Muscle of arm (tissue), 14 donors: ENCODE measurements at places on chromosomes 3 and 15. TPM values are rescaled to one million over a fixed set of nuclear protein-coding genes. Genes with fewer than 3 reads are reported as not detected.
A peak's percentile ranks its signal among the peaks of the same experiment; 100 is the strongest.

DNA sequence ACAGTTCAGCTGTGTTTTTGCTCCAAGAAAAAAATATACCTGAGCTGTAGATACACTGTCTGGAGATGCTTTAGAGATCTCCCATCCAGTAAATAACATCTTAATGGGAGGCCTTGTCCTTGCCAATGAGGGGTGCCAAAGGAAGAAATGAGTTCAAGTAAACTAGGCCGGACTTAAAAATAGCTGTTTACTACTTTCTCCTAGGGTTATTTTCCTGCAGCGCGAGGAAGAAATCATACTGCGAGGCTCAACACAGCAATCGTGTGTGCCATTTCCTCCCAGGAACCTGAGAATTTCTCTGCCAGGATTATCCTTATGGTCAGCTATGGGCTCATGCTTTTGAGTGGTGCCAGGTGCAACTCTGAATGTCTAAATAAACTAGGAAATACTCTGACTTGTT, 71.9 kb downstream of the CMTM8 start:
- DNase-seq = no peak

Gene MYO5C
- 6.3 TPM for polyA plus RNA-seq

Gene ARRDC4
- polyA plus RNA-seq = 19.6 TPM

DNA sequence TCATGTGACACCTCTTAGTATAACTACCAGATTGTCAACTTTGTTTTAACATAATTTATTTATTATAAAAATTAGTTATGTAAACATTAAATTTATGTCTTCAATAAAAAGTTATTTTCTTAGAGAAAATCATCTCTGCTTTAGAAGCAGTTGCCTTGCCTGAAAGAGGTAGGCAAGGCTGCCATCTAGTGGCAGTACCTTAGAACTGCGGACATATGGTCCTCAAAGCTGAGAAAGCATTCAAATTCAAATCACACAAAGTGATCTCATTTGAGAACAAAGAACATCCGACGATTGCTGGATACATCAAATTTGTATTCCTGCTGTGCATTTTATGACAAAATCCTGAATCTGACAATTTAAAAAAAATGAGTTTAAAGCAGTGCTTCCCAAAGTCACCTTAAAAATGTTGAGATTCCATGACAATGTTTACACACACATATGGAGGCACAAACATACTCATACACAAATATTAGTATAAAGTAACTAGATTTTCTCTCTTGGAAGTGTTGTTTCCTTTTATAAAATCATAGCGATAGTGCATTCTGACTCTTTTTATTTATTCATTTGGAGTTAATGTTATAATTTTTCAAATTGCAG, 617.4 kb downstream of the CADM2 start:
- DNase-seq = peak; percentile 66

- peak; percentile 58 for DNase-seq
These were observed 756 bp downstream of the CLPX start for GRCh38 chr15:65184305-65184867.

Gene ARL14
- polyA plus RNA-seq = not detected

Gene AGTR1
- polyA plus RNA-seq = not detected

DNA sequence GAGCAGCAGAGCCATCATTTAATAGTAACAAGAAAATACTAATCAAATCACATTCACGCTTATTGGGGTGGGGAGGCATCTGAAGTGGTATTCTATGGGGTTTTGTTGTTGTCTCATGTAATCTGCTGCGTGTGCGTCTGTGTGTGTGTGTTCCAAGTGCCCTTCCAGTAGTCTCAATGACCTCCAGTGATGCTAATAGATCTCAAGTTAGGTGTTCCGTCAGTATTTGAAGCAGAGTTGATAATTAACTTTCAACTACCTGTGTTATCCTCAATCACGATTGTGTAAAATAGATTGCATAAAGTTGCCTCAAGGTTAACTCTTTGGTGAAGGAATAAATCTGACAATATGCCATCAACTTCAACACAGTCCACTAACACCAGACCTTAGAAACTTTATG, 375.0 kb downstream of the MECOM start:
- no peak for DNase-seq

DNA sequence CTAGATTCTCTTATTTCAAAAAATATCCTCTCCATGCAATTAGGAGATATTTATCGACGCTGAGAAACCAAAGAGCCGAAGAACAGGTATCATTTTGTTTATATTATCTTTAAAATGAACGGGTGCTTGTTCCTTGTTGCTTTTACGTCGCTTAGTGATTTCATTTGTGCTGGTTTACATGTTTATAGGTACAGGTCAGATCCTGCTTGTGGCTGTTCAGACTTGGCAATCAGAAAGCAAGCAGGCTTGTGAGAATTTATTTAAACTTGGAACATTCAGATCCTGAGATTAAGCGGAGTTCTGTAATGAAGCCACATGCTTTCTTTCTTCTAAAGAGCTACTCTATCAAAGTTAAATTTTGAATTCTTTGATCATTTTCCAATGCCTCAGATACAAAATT, 43.0 kb upstream of the ATP2C1 start:
- DNase-seq = no peak

GRCh38 chr3:141553055-141553454, 66.2 kb downstream of the RASA2 start:
- DNase-seq = no peak

DNA sequence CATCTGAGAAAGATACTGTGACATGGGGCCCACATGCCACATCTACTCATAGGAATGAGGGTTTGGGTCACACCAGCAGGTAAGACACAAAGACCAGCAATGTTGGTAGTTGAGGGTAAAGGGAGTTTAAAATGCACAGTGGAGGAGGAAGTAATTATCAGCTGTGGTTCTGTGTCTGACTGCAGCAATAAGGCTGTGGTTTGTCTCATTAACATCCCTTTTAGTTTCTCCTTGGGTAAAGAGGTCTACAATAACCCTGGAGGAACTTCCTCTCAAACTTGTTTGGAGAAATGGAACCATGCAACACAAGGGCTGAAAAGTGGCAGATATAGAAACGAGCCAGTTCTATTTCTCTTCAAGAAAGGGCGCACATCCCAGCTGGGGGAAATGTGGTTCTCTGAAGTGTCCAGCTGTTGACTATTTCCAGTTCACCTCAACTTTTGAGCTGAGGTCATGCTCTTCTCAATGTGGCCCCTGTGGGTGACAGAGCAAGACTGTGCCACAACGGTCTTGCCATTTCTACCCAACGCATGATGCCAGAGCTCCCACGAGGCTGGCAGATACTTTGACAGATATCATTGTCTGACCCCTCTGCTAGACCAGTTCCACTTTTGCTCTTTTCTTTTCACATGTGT, 234.3 kb downstream of the SQOR start:
- DNase-seq = no peak

DNA sequence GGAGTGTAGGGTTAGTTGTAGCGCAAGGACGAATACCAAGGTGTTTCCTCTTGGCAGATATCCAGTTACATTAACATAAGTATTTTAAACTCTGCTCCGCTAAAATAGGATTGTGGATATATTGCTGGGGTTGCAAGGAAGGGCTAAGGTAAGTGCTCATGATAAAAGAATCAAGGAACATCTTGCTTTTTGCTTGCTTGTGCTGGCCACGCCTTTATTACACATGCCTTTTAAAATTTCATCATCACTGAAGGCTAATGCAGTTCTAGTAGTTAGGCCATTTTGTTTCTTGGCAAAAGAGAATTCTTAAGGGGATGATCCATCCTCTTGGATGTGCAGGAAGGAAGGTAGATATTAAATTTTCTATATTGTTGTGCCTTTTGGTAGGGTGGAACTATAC, 415.6 kb upstream of the TPM1 start:
- no peak for DNase-seq

GRCh38 chr15:31306426-31307269, 20.0 kb upstream of the KLF13 start:
- no peak for DNase-seq

GRCh38 chr3:177820683-177821316, 623.5 kb upstream of the TBL1XR1 start:
- DNase-seq = no peak

Gene TICRR
- 9.6 TPM for polyA plus RNA-seq

DNA sequence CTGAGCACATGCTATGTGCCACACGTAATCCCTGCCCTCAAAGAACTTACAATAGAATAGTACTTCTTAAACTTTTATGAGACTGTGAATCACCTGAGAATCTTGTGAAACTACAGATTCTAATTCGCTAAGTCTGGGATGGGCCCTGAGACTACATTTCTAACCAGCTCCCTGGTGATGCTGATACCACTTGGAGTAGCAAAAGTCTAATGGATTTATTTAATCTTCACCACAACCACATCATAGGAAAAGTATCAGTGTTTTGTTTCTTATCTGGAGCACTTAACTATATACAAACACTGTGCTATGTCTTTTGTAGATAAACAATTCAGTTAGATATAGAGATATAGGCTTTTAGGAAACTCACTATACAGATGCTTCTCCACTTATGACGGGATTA, 23.8 kb upstream of the TCF12 start:
- DNase-seq = no peak

Gene CD276
- 128 TPM for polyA plus RNA-seq

DNA sequence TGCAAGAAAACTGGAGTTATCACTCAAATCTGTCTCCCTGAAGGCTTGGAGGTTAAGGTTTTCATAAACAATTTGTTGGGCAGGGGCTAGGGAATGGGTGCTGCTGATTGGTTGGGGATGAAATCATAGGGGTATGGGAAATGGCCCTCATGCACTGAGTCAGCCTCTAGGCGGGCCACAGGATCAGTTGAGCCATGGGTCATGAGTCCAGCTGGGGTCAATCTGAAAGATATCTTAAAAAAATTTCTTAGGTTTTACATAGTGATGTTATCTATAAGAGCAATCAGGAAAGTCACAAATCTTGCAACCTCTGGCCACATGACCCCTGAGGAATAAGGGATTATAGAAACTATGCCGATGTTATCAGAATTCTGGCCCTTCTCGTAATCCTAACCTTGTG, 491.7 kb downstream of the ZIC1 start:
- DNase-seq = no peak

Gene ZNF660
- polyA plus RNA-seq = 4.8 TPM

GRCh38 chr3:127422663-127423375, 135.0 kb upstream of the PRR20G start:
- DNase-seq = no peak

DNA sequence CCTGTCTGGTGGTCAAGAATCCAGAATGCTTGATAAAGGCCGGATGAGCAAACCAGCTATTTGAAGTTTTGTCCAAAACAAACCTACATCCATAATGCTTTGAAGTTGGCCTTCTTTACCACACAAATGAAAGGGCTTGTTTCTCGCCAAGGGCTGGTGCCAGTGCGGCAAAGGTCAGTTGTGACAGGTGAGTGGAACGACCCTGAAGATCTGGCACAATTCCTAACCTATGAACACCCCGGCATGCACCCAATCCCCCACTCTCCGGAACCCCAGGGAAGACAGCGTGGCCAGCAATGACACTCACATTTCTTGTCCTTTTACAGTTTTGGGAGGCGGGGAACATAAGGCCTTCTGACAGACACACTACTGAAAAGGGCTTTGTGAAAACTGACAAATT, 90.6 kb downstream of the ATP10A start:
- DNase-seq = no peak

GRCh38 chr15:99143242-99143641, 38.4 kb downstream of the SYNM start:
- DNase-seq = no peak

- DNase-seq = no peak
These were observed 47.8 kb upstream of the CDAN1 start for GRCh38 chr15:42784705-42785104.

- DNase-seq = no peak
These were observed 199.3 kb upstream of the TBC1D5 start for GRCh38 chr3:17941766-17942165.

DNA sequence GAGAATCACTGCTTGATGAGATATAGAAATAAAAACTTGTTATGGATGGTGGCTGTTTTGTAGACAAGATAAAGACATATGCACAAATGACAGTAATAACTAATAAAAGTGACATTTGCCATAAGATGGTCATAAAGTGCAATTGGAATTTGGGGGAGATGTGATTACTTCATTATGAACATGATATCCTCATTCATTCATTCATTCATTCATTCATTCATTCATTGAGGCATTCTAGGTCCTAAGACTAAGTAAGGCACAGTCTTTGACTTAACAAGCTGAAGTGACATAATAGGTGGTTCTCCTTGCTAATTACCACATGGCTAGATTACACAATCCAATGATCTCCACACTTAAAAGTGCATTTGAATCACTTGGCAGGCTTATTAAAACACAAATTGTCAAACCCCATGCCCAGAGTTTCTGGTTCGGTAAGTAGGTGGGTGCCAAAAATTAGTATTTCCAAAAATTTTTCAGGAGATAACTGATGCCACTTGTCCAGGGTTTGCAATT, 18.9 kb downstream of the RAP2B start:
- DNase-seq = no peak

Gene GPR149
- polyA plus RNA-seq = 0.11 TPM

- no peak for DNase-seq
These were observed 101.7 kb downstream of the MEGF11 start for GRCh38 chr15:66151809-66152208.

DNA sequence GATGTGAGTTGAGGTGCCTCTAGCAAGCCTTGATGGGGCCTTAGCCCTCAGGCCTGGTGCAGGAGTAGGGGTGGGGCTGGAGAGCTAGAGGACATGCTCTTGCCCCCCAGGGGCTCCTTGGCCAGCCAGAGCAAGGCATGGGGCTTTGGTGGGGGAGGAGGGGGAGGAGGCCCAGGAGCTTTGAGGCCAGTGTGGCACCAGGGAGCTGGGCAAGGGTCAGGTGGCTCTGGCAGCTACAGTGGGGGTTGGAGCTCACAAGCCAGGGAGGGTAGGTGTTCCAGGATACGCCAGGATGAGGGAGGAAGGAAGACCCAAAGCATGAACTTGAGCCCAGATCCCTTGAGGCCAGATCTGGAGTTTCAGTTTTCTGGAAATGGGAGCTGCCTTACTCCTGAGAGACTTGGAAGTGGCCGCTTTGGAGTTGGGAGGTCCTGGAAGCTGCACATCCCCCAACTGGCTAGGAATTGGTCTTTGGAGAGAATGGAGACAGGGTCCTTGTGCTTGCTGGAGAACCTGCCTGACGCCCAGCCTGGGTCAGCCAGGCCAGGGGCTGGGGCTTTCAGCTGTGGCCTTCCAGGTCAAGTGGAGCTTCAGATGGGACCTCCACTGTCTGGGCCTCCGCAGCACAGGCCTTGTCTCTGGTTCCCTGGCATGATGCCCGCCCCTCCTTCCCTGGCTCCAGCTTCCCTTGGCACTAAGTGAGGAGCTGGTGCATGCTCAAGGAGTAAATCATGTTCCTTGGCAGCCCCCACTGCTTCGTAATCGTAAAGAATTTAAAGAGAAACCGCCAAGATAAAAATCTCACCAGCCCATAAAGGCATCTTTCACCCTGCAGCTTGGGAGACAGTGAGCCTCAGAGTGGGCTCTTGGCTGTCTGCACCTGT, 8.7 kb downstream of the SEMA3F start:
- peak; percentile 80 for DNase-seq

DNA sequence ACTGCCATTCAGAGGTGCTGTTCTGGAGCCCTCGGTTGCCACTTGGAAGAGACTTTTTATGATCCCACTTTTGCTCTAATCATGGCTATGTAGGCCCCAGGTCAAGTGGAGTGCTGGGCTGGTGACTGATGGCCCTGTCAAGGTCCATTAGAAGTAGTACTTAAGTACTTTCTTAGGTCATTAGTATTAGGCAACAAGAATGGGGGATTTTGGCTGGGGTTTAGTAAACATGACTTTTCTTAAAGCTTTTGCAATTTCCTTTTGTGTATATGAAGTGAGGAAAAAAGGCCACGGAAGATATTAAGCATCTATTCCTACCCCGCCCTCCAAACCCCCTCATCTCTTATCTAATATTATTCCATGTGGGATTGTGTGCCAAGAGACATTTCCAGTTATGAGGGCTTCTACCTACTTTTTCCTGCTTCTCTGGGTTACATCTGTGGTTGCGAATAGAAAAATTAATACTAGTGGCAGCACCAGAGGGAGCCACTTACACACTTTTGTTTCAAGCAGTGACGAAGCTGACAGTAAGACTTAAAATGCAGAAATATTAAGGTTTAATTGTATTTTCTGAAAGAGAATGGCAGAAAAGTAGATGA, 13.9 kb downstream of the NLGN1 start:
- peak; percentile 43 for DNase-seq
